ENCODE measurements at places on chromosomes 2 and 18. TPM values are rescaled to one million over a fixed set of nuclear protein-coding genes. Genes with fewer than 3 reads are reported as not detected.

- no peak overlapping the region for H3K27ac ChIP-seq
- no peak overlapping the region for H3K4me3 ChIP-seq
- no peaks in the 10 kb centered on the region for H3K27me3 ChIP-seq
- no peaks in the 10 kb centered on the region for H3K36me3 ChIP-seq
- H3K4me1 ChIP-seq = no peaks in the 10 kb centered on the region
- DNase-seq = no peak
Measured at GRCh38 chr2:230634146-230634545, 78.5 kb upstream of the CAB39 start.

Gene HAT1
- 22.8 TPM for total RNA-seq

GRCh38 chr2:215787565-215788178 is 225.7 kb downstream of the MREG start:
- no peaks in the 10 kb centered on the region for H3K27me3 ChIP-seq
- H3K27ac ChIP-seq = no peak overlapping the region
- H3K4me1 ChIP-seq = peaks cover 6% of the 10 kb centered on the region
- no peaks in the 10 kb centered on the region for H3K36me3 ChIP-seq

Gene SLC25A12
- total RNA-seq = 75.0 TPM

Gene LRP2
- total RNA-seq = 8.1 TPM

Gene POTEJ
- total RNA-seq = not detected

Gene TUBB8B
- total RNA-seq = not detected

Gene RTP5
- not detected for total RNA-seq

DNA sequence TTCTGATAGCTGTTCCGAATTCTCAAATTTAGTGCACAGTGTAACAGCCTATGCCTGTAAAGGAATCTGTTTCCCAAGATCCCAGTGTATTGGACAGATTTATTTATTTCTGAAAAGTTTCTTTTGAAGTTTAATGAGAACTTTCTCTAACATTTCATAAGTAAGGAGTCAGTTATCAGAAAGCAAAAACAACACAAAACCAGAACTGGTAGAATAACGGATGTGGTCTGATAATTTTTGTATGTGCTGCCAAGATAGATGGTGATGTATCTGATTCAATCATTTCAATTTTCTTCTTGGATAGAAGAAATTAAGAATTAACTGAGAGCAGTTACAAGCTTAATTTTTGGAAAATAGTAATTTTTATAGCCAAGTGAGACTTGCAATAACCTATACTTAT is 374.3 kb downstream of the SOCS6 start:
- H3K27ac ChIP-seq = no peak overlapping the region
- no peaks in the 10 kb centered on the region for H3K36me3 ChIP-seq
- no peak overlapping the region for H3K4me3 ChIP-seq

Gene DOCK10
- total RNA-seq = 2.0 TPM

DNA sequence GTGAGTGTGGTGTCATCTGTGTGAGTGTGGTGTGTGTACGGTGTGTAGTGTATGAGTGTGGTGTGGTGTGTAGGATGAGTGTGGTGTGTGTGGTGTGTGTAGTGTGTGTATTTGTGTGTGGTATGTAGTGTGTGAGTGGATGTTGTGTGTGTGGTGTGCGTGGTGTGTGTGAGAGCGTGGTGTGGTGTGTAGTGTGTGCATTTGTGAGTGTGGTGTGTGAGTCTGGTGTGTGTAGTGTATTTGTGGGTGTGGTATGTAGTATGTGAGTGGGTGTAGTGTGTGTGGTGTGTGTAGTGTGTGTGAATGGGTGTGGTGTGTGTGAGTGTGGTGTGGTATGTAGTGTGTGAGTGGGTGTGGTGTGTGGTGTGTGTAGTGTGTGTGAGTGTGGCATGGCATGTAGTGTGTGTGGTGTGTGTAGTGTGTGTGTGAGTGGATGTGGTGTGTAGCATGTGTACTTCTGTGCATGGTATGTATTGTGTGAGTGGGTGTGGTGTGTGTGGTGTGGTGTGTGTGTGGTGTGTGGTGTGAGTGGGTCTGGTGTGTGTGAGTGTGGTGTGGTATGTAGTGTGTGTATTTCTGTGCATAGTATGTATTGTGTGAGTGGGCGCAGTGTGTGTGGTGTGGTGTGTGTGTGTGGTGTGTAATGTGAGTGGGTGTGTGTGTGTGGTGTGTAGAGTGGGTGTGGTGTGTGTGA is 227.8 kb downstream of the BCL2 start:
- DNase-seq = no peak
- H3K27me3 ChIP-seq = no peaks in the 10 kb centered on the region
- no peak overlapping the region for H3K27ac ChIP-seq
- H3K36me3 ChIP-seq = no peaks in the 10 kb centered on the region
- no peaks in the 10 kb centered on the region for H3K4me1 ChIP-seq

Gene RNF25
- total RNA-seq = 13.9 TPM

Data from right atrium auricular region (tissue), 2 donors.